ENCODE measurements at places on chromosomes 2 and 18.

GRCh38 chr2:9647884-9648283 lies 17.1 kb upstream of the YWHAQ start:
- DNase-seq: no peak

DNA sequence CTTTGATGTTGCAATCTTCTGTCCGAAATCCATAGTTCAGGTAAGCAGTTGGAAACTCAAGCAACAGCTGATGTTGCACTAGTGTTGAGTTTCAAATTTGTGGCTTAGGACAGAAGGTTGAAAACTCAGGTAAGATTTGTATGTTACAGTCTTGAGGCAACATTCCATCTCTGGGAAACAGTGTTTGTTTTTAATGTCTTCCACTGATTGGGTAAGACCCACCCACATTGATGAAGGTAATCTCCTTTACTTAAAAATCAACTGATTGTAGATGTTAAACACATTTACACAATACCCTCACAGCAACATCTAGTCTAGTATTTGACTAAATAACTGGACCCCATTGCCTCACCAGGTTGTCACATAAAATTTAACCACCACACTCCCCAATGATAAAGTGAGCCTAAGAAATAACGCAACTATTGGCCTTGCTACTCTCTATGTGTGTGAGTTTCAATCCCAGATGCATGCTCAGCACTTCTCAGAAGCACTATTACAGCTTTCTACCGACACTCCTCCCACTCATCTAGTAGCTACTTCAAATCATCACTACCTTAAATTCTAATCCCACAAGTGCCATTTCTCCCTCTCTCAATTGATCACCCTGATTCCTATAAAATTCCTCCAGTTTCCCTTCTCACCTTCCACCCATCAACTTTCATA lies 164.0 kb downstream of the MBD2 start:
- DNase-seq: no peak

DNA sequence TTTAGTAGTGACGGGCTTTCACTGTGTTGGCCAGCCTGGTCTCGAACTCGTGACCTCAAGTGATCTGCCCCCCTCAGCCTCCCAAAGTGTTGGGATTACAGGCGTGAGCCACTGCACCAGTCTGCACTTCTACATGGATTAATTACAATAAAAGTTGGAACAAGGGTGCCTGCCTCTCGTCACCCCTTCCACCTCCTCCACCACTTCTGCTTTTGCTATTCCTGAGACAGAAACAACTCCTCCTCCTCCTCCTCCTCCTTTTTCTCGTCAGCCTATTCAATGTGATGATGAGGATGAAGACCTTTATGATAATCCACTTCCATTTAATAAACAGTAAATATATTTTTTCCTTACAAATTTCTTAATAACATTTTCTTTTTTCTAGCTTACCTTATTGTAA lies 35.2 kb downstream of the SRBD1 start:
- no peak for DNase-seq

DNA sequence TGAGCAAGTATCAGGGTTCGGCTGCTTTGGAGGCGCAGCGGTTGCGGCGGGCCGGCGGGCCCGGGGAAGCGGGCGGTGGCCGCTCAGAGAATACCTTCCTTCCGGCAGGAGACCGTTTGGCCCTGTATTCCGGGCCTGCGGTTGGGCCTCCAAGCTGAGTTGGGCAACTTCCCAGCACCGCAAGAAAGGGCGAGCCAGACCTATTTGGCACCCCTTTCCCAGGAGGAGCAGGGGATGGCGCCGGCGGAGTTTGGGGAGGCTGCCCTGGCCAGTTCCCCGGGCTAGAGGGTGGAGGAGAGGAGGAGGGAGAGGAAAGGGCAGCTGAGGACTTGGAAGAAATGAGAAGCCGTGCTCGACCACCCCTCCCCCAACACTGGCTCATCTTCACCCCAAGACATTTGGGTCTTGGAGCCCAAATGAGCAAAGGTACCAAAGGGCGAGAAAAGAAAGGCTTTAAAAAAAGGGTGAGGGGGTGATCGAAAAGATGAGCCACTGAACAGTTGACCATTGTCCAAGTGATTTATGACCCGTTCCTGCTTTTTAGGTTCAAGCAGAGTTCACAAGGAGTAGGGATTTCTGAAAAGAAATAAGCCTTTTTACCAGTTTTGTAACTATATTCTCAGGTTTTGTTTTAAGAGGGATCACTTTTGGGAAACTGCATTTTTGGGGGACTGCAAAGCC lies 8.4 kb downstream of the HOXD3 start:
- DNase-seq: no peak

DNA sequence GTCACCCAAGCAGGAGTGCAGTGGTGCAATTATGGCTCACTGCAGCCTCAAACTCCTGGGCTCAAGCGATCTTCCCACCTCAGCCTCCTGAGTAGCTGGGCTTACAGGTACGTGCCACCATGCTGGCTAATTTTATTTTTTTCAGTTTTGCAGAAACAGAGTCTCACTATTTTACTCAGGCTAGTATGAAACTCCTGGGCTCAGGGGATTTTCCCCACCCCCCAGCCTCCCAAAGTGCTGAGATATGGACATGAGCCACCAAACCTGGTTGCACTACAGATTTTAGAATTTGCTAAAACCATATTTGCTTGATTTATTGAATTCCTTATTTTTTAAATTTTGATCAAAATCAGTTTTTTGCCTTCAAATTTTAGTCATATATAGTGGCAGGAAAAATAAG lies 1553.4 kb downstream of the LRP1B start:
- no peak for DNase-seq

DNA sequence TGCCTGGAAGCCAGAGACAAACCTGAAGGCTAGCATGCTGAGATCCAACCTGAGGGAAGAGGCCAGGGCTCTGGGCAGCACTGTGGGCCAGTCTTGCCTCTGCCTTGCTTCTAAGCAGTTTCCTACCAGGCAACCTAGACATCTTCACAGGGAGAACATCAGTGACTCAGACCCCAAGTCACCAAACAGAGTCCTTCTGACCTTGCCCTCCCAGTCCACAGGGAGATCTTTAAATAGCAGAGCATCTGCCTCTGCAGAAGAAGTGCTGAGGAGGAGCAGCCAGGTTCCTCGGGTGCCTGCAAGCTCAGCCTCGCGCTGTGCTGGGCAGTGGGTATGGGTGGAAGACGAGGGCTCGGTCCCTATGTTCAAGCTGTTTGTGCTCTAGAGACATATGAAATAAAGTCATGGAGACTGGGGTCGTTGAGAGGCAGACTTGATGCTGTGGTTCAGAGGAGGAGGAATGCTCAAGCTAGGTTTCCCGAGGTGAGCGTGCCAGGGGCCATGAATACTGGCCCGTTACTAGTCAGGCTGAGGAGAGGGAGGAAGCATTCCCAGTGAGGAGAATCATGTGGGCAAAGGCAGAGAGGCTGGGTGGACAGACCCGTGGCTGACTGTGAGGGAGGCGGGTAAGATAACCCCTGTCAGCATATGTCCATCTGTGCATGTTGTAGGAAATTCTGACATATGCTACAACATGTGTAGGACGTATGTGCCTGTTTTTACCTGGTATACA lies 66.5 kb downstream of the BOLA3 start:
- no peak for DNase-seq

DNA sequence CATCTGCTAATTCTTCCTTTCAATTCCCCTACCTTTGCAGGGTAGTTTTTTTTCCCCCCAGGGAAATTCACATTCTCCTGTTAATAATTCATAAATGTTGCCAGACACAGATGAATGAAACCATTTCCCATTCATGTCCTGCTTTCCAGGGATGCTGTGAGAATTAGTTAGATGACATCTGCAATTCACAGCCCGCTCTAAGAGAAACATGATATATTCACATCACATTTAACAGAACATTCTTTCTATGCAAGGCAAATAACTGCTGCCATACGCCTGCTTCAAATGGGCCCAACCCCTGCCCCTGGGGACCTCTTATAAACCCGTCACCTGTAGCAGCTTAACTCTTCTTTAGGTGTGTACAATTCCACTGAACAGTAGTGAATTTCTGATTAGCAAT lies 110.6 kb upstream of the CTAGE1 start:
- peak; percentile 33 for DNase-seq

DNA sequence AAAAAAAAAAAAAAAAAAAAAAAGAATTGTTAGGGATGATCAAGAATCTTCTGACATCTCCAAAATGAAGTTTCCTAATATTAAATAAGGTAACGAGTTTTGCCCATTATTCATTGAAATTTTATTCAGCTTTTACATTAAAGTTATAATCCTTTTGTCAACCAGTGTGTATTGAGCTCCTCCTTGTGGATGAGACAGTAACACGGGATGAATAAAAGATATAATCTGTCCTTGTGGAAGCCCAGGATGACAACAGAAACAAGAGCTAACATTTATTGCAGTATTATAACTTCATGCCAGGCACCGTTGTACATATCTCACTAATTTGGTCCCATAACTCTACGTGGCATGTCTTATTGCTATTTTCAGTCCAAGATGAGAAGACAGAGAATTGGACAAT lies 33.4 kb upstream of the SERPINB7 start:
- DNase-seq: no peak

DNA sequence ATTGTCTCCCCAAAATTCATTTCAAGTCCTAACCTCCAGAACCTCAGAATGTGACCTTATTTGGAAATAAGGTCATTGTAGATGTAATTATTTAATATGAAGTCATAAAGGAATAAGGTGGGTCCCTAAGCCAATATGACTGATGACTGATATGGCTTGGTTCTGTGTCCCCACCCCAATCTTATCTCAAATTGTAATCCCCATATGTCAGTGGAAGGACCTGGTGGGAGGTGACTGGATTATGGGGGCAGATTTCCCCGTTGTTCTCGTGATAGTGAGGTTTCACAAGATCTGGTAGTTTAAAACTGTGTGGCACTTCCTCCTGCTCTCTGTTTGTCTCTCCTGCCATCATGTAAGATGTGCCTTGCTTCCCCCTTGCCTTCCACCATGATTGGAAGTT lies 43.0 kb upstream of the BCL11A start:
- no peak for DNase-seq

DNA sequence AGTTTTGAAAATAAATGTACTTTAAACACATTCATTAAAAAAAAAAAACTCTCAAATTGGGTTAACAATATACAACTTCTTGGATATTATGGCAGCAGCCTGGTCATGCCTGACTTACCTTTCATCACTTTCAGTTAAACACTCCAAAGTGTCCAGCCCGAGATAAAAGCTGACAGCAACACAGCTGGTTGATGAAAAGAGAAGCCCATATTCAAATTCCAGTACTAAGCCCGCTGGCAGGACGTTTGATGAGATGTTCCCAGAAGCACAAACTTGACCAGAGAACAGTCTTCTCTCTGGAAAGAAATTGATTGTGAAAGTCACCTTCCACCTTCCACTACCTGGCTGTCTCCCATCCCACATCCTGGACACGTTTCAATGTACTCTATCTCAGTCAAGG lies 586.3 kb downstream of the TDRD15 start:
- no peak for DNase-seq

GRCh38 chr2:77578354-77578753 lies 56.2 kb upstream of the LRRTM4 start:
- no peak for DNase-seq

DNA sequence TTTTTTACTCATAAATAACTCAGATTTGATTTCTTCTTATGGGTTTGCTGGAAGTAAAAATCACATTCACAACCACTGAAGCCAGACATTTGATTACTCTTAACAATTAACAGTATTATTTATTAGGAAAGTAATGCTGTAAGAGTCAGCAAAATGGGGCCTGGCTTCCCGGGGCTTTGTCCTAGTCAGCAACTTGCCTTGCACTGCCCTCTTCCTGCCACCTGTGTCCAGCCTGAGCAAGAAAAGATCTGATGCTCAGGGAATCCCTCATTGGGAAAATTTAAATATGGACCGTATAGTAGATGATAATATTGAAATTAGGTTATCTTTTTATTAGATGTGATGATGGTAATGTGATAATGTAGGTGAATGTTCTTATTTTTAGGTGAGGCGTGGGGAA lies 30.8 kb upstream of the ACYP2 start:
- no peak for DNase-seq

GRCh38 chr2:160175169-160176134 lies 24.6 kb downstream of the ITGB6 start:
- no peak for DNase-seq

GRCh38 chr2:217484046-217484445 lies 518.7 kb downstream of the TNS1 start:
- DNase-seq: no peak

DNA sequence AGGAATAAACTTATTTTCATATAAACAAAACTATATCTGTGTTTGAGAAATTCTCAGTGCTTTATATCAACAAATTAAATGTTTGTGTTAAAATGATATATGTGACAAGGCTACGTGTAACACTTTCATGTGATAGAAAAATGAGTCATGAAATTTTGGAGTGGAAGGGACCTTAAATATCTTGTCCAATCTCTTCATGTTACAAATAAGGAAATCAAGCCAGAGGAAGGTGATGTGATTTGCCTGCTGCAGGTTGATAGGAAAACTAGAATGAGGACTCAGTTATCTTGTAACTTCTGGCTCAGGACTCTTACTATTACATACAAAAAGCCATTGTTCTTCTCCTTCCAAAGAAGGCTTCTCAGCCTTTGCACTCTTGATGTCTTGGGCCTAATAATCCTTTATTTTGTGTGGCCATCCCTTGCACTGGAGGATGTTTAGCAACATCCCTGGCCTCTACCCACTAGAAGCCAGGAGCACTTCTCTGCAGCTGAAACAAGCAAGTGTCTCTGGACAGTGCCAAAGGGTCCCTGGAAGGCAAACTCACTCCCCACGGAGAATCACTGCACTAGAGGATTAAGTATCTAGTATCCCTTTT lies 43.0 kb upstream of the NARS1 start:
- no peak for DNase-seq

- no peak for DNase-seq
Observed at GRCh38 chr2:86615596-86615995, 8.1 kb downstream of the RNF103 start.

GRCh38 chr2:173851141-173851641 lies 114.0 kb downstream of the SP3 start:
- no peak for DNase-seq

DNA sequence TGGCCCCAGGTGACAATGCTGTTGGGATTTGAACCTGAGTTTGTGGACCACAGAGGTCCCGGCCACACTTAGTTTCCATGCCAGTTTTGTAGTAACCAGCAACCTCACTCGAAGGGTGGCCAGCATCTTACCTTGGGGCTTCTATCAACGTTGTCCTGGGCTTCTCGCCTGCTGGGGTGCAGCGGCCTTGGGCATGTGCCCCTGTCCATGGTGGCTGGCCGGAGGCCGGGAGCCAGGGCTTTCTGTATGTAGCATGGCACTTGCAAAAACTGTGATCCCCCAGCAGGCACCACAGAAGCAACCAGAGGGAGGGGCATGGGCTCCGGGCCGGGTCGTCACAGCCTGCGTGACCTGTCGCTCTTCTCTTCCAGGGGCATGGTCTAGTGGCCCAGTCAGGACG lies 51.7 kb downstream of the ODC1 start:
- DNase-seq: no peak

DNA sequence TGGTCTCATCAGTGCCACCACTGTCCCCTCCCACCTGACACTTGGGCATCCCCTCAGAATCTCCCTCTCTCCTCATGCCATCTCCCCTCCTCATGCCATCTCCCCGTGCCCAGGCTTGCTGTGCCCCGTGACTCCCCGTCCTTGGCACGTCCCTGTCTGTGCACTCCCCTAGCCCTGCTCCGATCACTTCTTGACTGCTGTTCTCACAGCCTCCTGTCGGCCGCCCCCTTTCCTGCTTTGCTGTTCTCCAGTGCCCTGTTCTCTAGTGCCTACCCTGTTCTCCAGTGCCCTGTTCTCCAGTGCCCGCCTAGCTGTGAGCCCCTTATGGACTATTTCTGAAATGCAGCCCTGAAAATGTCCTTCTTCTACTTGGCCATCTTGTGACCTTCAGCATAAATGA lies 253.8 kb downstream of the ALPK2 start:
- DNase-seq: no peak
